ENCODE measurements at places on chromosomes 12 and 14.

- peak; percentile 43 for DNase-seq
Observed at GRCh38 chr12:49233842-49234526, 30.9 kb upstream of the TUBA1C start.

DNA sequence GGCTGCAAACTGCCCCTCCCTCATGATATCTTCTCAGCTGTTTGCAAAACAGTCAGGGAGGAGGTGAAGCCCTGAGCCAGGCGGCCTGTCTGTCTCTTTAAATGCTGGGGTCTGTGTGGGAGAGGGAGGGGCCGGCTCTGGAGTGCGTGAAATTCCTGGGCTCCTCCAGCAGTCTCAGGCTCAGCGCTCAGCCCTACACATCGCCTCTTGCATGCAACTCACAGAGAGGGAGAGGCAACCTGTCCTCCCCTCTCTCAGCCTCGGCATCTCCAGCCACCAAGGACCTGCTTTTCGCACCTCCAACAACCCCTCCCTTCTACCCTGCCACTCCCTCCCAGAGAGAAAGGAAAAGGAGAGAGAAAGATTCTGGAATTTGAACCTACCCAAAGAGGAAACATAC, at the start of gene NRXN3:
NRXN3 (plus strand) TSS at position 171 of the 400 bp plus-strand sequence. CDS start 72,721 bp downstream, outside the sequence.
- DNase-seq: no peak

GRCh38 chr14:43356979-43357545, 1150.0 kb downstream of the FSCB start:
- no peak for DNase-seq

- no peak for DNase-seq
Observed at GRCh38 chr14:104245723-104246122, 107.3 kb downstream of the KIF26A start.

GRCh38 chr12:113005762-113006161, 27.4 kb downstream of the OAS2 start:
- DNase-seq: no peak

GRCh38 chr12:92107094-92107493, 38.6 kb downstream of the BTG1 start:
- no peak for DNase-seq

DNA sequence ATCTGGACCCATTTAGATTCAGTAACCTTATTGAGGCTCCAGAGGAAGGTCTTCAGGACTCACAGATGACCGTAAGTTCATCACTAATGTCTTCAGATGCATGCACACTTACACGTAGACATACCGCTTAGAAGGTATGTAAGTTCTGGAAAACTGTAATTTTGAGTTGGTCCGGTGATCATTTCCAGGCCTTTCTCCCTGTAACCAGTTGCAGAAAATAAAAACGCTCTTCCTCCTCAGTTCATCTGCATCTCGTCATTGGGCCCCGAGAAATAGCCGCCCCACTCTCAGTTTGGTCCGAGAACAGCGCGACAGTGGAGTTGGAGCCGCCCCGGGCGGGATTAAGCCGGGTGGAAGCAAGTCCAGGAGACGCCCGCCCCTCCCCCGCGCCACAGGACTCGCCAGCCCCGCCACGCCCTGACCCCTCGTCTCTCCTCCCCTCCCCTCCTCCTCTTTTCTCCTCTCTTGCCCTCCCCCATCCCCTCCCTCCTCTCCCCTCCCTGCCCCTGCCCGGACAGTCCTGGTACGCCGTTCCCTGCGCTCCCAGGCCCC, 83.7 kb downstream of the TNFAIP2 start:
- no peak for DNase-seq

GRCh38 chr12:2101771-2102170, 49.0 kb downstream of the CACNA1C start:
- no peak for DNase-seq

- DNase-seq: no peak
Observed at GRCh38 chr14:74029136-74029535, 10.0 kb downstream of the BBOF1 start.

DNA sequence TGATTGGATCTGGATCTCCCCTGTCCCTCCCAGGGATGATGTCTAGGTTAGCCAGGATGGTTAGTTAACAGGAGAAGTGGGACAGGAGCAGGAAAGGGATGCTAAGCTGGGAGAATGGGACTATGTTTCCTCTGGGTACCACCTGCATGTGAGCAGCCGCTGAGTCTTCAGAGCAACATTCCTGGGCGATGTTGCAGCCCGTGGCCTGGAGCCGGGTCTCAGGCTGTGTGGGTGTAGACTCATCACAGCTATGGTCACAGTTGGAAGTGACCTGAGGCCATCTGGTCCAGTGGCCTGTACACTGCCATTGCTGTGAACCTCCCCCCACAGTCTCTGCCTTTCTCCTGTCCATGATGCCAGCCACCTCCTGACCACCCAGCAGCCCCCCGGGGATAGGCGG, 422.6 kb downstream of the DPF3 start:
- no peak for DNase-seq

- no peak for DNase-seq
Observed at GRCh38 chr12:47835831-47836155, 16.1 kb upstream of the HDAC7 start.

- no peak for DNase-seq
Observed at GRCh38 chr14:69953266-69953915, 74.2 kb downstream of the SMOC1 start.

DNA sequence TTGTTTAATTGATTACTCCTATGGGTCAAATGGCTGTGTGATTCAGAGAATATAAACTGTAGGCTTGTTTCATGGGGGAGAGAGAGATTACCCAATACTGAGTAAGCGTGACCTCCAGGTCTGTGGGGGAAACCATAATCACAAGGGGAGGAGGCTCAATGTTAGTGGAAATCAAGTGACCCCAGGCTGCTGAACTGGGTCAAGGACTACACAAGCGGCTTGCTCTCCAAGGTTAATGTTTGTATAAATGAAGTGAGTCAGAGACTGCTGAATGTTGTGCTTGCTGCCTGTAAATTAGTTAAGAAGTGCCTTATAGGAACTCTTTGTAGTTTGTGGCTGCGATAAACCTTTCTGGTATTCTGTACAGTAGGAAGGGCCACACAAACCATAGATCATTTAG, 479.7 kb downstream of the AACS start:
- no peak for DNase-seq

DNA sequence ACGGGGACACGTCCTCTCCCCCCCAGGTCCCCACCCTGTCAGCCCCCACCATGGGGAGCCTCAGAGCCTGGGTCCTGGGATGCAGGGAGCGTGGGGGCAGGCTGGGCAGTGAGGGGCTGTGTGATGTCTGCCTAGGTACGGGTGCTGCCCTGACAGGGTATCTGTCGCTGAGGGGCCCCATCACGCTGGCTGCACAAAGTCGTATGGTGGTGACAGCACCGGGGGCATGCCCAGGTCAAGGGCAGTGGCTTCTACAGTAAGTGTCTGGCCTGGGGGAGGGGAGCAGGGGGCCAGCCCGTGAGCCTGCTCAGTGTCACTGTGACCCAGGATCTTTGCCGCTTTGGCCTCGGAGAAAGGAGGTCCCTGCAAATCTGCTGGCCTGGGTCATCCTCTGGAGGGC, 23.3 kb downstream of the PAPLN start:
- DNase-seq: no peak

DNA sequence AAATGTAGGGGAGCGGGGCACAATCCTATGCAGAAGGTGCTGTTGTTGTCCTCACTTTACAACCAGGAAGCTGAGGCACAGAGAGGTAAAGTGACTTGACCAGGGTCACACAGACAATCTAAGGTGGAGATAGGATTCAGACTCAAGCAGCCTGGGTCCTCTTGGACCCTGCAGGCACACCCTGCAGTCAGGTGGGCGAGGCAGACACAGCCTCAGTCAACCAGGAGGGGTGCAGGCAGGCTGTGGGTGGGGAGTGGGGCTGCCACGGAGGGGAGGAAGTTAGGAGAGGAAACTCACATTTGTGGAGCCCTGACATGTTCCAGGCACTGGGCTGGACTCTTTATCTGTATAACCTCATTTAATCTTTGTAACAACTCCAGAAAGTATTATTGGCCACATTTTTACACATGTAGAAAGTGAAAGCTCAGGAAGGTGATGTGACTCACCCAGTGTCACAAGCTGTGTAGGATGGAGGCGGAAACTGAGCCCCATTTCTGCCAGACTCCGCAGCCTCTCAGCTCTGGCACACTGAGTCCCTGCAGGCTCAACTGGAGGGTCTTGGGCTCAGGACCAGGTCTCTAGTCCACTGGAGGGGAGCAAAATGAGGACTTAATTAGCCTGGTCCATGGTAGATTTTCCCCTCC, 24.9 kb upstream of the CHGA start:
- DNase-seq: peak; percentile 67

- peak; percentile 84 for DNase-seq
Observed at GRCh38 chr14:105944632-105945610, 418.5 kb downstream of the TMEM121 start.

- no peak for DNase-seq
Observed at GRCh38 chr14:51562816-51563215, 88.9 kb upstream of the FRMD6 start.
